ENCODE measurements at places on chromosomes 11 and 22. TPM values are rescaled to one million over a fixed set of nuclear protein-coding genes. Genes with fewer than 3 reads are reported as not detected.

DNA sequence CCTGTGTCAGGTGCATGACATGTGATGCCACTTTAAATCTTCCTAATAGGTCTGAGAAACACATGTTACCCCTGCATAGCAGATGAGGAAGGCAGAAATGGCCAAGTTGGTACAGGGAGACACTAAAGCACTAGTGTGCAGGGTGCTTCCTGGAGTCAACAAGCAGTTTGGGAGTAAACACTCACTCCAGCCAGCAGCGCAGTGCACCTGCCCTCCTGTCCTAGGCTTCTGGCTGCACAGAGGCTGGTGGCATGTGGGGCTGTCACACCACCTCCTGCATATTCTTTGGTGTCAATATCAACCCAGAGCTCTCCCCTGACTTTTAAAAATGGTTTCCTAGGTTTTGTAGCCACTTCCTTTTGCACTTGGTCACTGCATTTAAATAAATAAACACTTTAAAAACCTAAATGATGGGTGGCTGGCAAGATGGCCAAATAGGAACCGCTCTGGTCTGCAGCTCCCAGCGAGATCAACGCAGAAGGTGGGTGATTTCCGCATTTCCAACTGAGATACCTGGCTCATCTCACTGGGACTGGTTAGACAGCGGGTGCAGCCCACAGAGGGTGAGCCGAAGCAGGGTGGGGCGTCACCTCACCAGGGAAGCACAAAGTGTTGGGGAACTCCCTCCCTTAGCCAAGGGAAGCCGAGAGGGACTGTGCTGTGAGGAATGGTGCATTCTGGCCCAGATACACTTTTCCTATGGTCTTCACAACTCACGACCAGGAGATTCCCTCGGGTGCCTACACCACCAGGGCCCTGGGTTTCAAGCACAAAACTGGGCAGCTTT, 33.5 kb downstream of the GAB4 start:
- DNase-seq, result no peak

SPON1 gene
- total RNA-seq, result 6.4 TPM

MYOD1 gene
- not detected for total RNA-seq

HIRA gene
- 58.3 TPM for total RNA-seq

DNA sequence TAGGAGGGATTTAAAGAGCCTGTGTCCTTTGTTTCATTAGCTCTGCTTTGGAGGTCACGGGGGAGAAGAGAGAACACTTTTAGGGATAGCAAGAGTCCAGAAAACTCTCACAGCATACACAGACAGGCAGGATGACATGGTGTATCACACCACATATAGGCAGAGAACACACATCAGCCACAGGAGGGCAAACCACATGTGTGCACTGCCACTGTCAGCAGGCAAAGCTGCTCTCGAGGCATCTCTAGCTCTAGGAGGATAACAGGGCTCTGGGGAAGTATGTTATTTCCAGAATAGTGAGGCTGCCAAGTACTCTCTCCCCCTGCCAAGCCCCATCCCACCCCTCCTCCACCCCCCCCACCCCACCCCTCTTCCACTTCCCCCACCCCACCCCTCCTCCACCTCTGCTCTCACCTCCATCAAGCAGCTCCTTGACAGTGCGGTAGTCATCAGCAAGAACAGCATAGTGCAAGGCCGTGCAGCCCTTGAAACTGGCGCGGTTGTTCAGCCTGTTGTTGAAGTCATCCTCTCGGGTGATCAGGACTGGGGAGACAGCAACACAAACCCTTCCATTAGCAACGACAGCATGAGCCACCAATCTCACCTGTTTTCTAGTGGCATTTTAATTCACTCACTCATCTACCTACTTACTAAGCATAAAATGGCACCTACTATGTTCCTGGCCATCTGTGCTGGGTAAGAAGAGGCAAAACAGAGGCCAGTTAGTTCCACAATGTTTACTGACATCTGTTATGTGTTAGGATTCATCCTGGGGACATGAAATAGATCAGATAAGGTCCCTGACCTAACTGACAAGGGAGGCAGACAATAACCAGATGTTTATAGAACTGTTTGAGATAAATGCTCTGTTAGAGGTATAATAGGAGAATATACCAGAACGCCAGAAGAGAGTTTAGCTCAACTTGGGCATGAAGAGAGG, 75.6 kb downstream of the CLPB start:
- DNase-seq, result no peak

DNA sequence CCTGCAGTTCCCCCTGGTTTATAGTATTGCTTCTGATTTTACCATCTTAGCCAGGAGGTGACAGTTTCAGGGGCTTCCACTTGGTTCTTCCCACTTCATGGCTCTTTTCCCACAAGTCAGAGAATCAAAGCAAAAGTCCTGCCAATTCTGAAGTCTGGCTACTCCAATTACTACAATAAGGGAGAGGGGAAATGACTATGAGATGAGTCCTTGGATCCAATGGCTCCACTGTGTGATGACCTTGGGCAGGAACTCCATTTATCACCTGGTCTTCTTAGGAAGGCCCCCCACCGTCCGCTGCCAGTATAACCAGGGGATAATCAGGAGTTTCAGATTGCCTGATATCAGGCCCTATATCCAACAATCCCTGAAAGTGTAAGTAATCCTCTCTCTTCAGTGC, 31.6 kb upstream of the CCND1 start:
- no peak for DNase-seq

BTBD10 gene
- total RNA-seq, result 30.1 TPM

GRCh38 chr11:64652586-64653387, 61.8 kb downstream of the SLC22A12 start:
- peak; percentile 96 for DNase-seq

- no peak for DNase-seq
Measured at GRCh38 chr11:86183694-86184093, 60.9 kb upstream of the EED start.

GRCh38 chr11:124072147-124072546, 31.0 kb upstream of the OR10G7 start:
- DNase-seq, result no peak

DNA sequence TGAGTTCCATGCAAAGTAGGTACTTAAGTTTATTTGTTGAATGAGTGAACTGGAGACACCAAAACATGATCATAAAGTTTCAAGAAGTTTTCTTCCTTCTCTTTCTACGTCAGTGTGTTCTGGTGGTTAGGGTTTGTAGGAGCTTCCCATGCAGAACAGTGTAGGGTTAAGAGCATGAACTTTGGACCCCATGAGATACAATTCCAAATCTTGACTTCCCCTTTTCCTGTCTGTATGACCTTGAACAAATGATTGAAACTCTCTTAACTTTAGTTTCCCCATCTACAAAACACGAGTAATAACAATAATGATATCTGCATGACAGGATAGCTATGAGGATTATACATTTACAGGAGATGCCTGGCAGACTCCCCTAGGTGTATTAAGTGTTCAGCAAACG, 41.0 kb upstream of the TENM4 start:
- no peak for DNase-seq

DYNC2H1 gene
- total RNA-seq, result 23.5 TPM

PRR33 gene
- total RNA-seq, result not detected

GRCh38 chr11:7168741-7168990, 79.9 kb downstream of the RBMXL2 start:
- no peak for DNase-seq

DNA sequence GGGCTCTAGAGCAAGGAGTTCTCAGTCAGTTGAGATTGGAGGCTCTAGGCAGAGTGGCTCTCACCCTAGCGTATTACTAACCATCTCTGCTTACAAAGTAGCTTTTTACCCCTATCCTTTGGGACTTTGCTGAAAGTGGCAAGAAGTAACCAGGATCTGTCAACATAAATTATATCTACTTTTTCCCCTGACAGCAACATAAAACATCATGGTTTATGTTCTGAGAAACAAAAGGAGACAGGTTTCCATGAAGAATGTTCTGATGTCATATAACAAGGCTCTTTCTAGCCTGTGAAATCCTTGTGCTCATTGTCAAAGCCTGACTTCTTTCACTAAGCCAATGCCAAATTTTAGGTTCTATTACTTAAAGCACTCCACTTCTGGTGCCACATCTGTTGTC, 7.2 kb upstream of the EIF3M start:
- no peak for DNase-seq

- no peak for DNase-seq
Measured at GRCh38 chr11:101442171-101442570, 141.6 kb downstream of the TRPC6 start.

DNA sequence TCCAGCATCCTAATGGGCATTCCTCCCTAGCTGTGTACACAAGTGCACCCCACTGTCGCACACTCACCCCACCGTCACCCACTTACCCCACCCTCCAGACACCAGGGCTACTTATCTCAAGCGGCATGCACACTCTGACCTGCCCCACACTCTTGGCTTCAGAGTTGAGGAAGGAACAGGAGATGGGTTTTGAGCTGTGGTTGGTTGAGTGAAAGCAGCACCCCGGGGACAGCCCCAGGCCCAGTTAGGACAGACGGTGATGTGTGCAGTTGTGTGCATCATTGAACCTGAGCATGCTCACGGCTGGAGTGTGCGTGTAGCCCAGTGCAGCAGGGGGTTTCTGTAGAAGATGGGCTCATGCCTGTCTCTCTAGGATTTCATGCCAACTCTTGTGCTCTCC, 32.5 kb downstream of the AHNAK start:
- no peak for DNase-seq

GRCh38 chr11:6834021-6834420, 11.5 kb upstream of the OR10A5 start:
- no peak for DNase-seq

GRCh38 chr11:83569134-83569805, 283.1 kb upstream of the CCDC90B start:
- DNase-seq, result no peak

P2RX3 gene
- not detected for total RNA-seq

- peak; percentile 86 for DNase-seq
Measured at GRCh38 chr11:76236092-76236999, 30.0 kb upstream of the WNT11 start.

SCN3B gene
- total RNA-seq, result 2.2 TPM

BIRC2 gene
- total RNA-seq, result 25.2 TPM

- DNase-seq, result no peak
Measured at GRCh38 chr11:24511511-24511910, 14.7 kb downstream of the LUZP2 start.

- no peak for DNase-seq
Measured at GRCh38 chr11:64744544-64745188, 724 bp upstream of the RASGRP2 start.

ST13 gene
- total RNA-seq, result 159 TPM

VWCE gene
- 16.9 TPM for total RNA-seq

DNA sequence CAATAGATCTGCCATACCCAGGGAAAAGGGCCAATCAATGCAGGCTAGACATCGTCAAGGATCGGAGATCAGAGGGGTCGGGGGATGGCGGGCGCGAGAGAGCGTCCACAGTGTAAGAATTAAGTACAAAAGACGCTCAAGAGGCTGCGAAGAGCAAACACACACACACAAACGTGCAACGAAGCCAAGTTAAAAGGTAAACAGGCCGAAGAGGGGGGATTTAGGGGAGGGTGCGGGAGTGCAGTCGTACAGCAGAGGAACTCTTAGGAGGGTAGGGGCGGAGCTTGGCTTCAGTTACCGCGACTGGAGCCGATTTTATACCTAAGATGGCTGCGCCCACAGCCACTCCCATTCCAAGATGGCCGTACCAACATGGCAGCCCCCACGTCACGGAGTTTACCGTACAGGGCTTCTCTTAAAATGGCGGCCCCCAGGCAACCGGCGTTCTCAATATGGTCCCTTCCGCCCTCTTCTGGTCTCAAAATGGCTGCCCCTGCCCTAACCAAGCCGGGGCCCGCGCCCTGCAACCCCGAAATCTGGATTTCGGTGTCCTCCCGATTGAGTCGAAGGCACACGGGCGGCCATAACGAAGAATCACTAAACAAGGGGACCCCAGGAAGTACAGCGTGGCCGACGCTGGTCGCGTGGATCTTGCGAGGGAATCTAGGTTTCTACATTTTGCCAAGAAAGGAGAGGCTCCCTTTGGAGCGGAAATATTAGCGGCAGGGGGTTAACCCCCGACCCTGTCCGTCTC, 1.9 kb downstream of the GNG3 start:
- peak; percentile 100 for DNase-seq

DNA sequence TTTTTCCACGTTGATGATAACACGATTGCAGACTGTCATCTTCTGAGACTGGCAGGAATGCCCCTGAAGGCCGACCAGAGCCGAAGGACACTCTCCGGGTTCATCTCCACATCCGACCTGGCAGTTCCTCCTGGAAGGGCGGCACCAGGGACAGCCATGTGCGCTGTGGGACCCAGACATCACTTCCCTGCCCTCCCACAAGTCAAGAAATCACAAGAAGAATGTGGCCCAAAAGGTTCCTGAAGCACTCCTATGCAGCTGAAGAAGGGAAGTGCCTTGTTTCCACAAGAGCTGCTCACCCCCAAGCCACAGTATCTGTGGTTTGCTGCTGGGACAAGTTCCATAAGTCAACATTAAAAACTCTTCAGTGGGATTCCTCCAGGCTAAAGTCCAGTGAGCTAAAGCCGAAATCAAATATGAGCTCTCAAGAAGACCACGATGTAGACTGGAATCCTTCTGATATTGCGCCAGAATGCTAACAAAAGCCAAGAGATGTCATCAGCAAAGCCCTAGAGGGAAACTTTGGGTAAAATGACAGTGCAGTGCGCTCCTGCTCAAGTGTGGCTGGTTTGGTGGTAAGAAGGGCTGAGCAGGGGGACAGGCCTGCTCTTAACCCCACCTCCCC, 21.2 kb downstream of the PACSIN2 start:
- no peak for DNase-seq

GRCh38 chr11:64461081-64461480, 102.1 kb downstream of the RPS6KA4 start:
- no peak for DNase-seq

DNA sequence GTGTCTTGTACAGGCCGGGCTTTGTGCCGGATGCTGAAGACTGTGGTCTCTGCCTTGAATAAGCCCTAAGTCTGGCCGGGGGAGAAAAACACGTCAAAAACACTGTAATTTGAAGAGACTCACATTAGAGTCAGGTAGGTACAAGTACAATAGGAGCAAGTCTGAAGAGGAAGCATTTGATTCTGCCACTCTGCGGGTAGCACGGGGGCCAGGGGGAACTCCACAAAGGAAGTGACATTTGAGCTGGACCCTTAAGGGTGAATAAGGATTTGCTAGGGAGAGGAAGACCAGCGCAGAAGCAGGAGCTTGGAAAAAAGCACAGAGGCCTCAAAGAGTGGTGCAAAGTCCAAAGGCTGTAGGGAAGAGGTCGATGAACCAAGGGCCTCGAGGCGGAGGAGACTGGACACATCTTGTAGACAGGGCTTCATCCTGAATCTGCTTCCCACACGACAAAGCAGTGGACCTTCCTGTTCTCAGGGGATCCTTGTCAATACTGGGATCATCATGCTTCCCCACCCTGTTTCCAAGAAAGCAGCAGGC, 38.7 kb downstream of the BUD13 start:
- DNase-seq, result no peak

- DNase-seq, result no peak
Measured at GRCh38 chr22:41898645-41899044, 16.2 kb downstream of the SHISA8 start.

All from GM23338 (cell line).